ENCODE measurements at places on chromosomes 13 and 19.

DNA sequence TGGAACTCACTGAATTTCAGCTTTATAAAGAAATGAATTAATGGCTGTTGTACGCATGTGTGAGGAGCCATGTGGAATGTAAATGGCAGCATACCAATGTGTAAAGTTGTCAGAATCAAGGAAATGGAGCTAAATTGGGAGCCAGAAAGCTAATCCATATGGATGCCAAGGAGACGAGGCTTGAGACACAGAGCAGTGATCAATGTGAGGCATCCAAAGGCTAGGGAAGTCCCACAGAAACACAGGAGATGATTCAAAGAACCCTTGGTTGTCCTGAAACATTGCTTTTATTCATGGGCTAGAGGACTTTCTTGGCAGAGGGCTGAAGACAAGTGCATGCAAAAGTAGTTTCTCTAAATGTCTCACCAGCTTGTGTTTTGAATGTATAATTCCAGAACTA lies 556.5 kb upstream of the GPC6 start:
- DNase-seq = no peak

DNA sequence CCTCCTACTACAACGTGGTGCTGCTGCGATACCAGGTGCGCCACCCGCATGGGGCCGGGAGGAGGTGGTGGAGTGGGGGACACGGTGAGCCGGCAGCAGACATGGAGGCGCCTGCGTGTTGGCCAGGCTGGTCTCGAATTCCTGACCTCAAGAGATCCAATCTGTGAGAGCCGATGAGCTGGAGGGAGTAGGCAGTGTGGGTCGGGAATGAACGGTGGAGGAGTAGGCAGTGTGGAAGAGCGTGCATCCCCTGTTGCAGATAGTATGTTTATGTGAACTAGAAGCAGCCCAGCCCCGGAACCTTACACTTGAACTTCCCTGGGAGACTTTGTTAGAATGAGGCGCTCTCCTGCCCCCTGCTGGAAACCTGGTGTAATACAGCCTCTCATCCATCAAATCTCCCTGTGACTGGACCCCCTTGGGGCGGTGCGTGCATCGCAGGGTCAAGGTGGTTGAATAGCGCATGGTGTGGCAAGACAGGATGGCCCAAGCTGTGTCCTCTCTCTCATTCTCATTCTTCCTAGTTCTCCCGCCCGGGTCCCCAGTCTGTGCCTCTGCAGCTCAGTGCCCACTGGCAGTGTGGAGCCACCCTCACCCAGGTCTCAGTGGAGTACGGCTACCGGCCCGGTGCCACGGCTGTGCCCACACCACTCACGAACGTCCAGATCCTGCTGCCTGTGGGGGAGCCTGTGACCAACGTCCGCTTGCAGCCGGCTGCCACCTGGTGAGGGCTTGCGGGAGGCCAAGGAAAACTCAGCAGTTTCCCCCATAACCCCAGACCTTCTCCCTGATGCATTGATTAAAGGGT lies 10.5 kb upstream of the B3GNT3 start:
- DNase-seq = peak; percentile 58

GRCh38 chr19:30280018-30280417 lies 92.2 kb upstream of the ZNF536 start:
- DNase-seq = no peak

- DNase-seq = peak; percentile 50
Observed at GRCh38 chr19:2167896-2168618, 4.3 kb downstream of the DOT1L start.

DNA sequence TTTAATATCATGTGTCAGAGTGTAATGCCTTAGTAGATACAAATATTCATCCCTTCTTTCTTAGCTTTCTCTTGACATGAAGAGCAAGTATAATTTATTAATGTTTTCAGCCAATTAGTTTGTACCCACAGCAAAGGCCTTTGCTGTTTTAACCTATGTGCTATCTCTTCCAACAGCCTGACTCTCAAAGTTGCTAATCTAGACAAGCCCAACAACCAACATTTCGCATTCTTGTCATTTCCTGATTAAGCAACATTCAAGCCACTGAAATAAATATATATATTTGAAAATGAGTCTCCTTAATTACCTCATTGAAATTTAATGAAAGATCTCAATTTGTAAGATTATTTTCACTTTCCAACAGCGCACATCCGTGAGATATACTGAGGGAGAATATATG lies 18.5 kb downstream of the EPSTI1 start:
- peak; percentile 56 for DNase-seq
